Thyroid gland (tissue), 4 donors: ENCODE measurements at places on chromosomes 4 and X. TPM values are rescaled to one million over a fixed set of nuclear protein-coding genes. Genes with fewer than 3 reads are reported as not detected.

DNA sequence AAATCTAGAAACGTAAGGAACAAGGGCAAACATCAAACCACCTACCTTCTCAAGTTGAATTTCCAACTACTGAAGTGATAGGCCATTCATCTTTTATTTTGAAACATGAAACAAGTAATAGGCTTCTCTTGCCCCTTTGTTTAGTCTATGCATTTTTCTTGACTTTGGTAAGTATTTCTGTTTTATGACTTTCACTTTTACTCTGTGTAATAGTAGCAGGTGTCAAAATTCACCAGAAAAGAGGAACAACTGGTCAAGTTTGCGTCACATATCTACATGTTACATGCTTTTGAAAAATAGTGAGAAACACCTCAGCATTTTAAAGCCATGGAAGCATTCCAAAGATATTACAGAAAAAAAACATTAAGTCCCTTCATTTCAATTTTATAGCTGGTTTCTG, 157.1 kb upstream of the FTHL17 start:
- no peak for DNase-seq

GRCh38 chr4:129240816-129241215, 144.9 kb downstream of the C4orf33 start:
- no peak for DNase-seq

GRCh38 chr4:112637552-112637866, 566 bp downstream of the LARP7 start:
- DNase-seq, result no peak

TMEM255A gene
- 2.9 TPM for total RNA-seq

GRCh38 chrX:72346302-72346949, 40.7 kb upstream of the CITED1 start:
- no peak for DNase-seq

DNA sequence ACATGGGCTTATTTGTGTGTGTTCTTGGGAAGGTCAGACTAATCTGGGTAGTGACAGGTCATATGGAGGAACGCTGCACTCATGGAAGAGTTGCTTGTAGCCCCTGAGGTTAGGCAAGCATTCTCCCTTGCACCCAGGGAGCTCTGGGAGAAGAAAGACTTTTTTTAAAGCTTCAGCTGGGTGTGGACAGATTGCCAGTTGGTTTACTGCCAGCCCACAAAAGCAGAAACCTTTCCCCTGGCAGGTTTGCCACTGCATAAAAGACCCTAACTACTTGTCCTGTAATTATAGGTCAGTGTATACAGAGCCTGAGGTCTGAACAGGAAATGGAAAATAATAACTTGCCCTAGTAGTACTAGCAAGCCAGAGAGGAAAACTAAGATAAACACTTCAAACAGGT, 7.4 kb upstream of the NFKB1 start:
- DNase-seq, result peak; percentile 40

DNA sequence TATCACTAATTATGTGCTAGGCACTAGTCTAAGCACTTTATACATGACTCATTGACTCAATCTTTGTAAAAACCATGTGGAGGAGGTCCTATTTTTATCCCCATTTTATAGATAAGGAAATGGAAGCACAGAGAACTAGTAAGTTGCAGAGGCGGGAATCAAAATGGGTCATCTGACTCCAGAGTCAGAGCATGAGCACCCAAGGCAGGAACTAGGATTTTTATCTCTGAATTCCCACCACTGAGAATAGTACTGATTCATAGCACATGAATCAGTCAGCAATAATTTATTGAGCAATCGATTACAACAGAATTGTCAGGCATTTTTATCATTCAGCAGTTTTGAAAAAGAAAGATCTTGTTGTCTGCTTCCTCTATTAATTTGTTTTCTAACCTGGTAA, 19.3 kb downstream of the SCARB2 start:
- DNase-seq, result no peak

- no peak for DNase-seq
Measured at GRCh38 chrX:134558133-134558532, 98.2 kb downstream of the HPRT1 start.

GRCh38 chrX:9429767-9430166, 35.1 kb upstream of the TBL1X start:
- peak; percentile 54 for DNase-seq

DNA sequence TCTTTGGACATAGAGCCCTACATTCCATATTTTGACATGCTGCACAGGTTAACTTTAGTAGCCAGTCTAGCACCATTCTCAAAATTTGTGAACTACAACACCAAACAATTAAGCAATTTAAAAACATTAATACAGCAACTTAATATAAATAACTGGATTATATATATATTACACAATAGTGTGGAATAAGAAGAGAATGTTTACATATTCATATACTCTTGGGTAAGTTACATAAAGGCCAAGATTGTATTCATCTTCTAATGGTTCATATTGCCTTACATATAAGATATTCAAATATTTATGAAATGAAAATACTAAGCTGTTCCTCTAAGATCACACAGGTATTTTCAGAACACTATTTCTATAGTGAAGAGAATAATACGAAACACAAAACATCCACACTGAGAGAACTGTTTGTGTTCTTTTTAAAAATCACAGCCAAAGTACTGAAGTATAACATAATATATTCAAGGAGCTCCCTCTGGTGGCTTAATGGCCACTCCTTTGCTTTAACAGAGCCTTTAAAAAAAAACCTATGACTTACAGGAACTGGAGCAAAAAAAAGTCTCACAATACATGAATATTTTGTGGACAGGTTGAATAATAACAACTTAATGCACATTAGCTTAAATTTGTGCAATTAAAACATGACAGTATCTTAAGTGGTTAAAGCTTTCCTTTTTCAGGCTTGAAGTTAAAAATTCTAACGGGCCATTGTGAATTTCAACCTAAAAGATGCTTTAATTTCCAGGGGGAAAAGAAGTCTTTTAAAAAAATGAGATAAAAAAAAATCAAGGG, 46.2 kb downstream of the NEK1 start:
- peak; percentile 35 for DNase-seq

GRCh38 chr4:56513517-56513916, 7.9 kb downstream of the ARL9 start:
- DNase-seq, result no peak

MAGEA6 gene
- not detected for total RNA-seq

- no peak for DNase-seq
Measured at GRCh38 chrX:82412858-82413257, 1095.2 kb upstream of the POU3F4 start.

- no peak for DNase-seq
Measured at GRCh38 chrX:139892512-139892911, 40.3 kb downstream of the ATP11C start.
